ENCODE measurements at places on chromosomes 6 and 20.

DNA sequence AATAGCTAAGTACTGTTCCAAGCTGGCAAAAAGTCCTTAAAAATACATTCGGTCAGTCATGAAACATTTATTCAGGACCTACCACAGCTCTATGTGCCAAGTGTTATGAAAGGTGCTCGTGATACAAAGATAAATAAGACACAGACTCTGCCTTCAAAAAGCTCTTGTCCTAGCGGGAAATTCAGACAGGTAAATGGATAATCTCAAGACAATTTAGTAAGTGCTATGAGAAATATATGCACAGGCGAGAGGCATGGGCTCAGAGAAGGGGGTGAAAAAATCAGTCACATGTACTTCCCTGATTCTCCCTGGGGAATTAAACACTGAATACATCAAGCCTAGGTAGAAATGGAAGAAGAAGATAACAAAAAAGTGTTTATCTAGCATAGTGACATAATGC lies 49.8 kb upstream of the HEY2 start:
- DNase-seq: no peak

- DNase-seq: no peak
Observed at GRCh38 chr6:140078561-140079125, 704.2 kb upstream of the CITED2 start.

- no peak for DNase-seq
Observed at GRCh38 chr6:170137911-170138910, 152.7 kb downstream of the DLL1 start.

GRCh38 chr6:110703906-110704594 lies 111.2 kb downstream of the CDK19 start:
- DNase-seq: no peak

- no peak for DNase-seq
Observed at GRCh38 chr6:132690678-132691077, 23.2 kb downstream of the VNN1 start.

- peak; percentile 52 for DNase-seq
Observed at GRCh38 chr6:13554929-13555333, 19.5 kb upstream of the SIRT5 start.

GRCh38 chr20:48202334-48203113 lies 417.2 kb upstream of the SULF2 start:
- no peak for DNase-seq

- no peak for DNase-seq
Observed at GRCh38 chr6:116451916-116452315, 9.3 kb upstream of the CALHM6 start.

DNA sequence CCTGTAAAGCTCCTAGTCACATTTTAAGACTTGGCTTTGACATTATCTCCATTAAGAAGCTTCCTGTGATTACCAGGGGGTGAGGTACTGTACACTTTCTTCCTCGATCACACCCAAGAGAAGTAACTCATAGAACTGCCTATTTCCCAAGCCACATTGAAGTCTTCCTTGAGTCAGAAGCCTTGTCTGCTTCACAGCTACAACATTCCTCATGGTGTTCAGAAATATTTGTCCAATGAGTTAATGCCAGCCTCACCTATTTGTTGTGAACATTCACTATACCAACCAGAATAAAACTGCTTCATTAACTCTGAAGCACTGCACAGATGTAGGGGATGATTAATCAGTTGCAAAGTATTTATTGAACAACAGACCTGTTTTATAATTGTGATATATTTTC lies 622.3 kb downstream of the PTPRT start:
- DNase-seq: no peak

GRCh38 chr20:46139266-46139889 lies 21.3 kb downstream of the CD40 start:
- DNase-seq: no peak

DNA sequence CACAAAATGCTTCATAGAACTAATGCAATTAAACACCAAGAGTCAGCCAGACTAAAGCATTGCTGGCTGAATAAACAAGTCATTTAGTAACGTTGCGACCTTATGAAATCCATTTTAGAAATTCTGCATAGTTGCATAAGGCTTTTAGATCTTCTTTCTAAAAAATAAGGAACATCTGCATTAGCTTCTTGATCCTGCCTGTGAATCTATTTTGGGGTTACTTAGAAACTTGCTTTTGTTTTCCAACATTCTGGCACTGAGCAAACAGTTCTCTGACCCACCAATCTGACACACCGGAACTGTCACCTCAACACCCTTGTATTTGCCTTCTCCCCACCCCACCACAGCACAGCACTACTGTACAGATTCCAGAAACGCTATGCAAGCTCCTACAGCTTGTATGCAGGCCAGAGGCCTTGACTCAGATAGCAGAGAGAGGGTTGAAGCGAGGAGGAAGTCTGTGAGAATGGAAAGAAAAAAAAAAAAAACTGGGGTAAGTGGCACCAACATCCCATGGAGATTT lies 55.0 kb downstream of the KIF13A start:
- DNase-seq: no peak

DNA sequence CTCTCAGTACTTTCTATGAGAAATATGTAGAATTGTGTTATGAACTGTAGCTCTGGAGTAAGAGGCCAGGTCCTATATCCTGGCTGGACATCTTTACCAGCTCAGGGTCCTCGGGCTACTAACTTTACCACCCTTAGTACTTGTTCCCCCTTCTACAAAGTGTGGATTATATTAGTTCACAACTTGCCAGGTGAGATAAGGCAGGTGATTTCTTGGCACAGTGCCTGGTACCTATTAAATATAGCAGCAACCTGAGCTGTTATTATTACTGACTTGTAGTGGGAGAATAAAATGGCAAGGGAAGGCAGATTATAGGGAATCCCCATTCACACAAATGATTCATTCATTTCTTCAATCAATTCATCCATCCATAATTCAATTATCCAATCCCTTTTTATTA lies 150.1 kb downstream of the DOK5 start:
- DNase-seq: no peak

DNA sequence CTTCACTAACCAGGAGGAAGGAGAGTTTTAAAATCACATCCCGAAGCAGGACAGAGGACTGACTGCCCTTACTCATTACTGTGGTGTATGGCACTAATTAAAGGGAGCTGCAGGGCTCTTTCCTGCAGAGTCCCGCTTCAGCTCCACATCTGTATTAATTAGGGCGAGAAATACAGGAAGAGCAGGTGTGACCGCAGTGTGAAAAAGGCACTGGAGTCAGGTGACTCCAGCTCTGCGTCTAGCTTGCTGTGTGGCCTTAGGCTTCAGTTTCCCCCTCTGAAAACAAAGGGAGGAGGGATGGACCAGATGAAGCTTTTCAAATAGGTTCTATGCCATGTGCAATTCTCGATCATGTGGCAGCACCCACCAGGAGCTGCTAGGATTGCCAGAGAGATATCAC lies 34.0 kb downstream of the KIAA1755 start:
- no peak for DNase-seq

DNA sequence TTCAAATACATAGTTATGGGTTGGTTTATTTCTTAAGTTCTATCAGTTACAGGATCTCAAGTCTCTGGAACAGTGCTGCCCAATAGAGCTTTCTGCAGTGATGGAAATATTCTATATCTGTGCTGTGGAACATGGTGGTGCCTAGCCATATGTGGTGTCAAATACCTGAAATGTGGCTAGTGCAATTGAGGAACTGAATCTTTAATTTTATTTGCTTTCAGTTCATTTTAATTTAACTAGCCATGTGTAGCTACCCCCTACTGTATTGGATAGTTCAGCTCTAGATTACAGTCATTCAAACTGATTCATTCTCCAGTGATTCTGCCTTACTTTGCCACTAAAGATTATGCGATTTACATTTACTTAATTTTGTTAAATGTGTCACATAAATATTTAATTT lies 503.2 kb downstream of the CDKAL1 start:
- DNase-seq: no peak

- no peak for DNase-seq
Observed at GRCh38 chr20:17947474-17947815, 21.1 kb downstream of the SNX5 start.

GRCh38 chr6:159821122-159821521 lies 21.0 kb downstream of the PNLDC1 start:
- DNase-seq: no peak

GRCh38 chr6:29924731-29925130 lies 17.6 kb upstream of the HLA-A start:
- no peak for DNase-seq

- DNase-seq: no peak
Observed at GRCh38 chr6:160950507-160950906, 41.1 kb upstream of the MAP3K4 start.

GRCh38 chr20:24938498-24938897 lies 10.6 kb upstream of the CST7 start:
- no peak for DNase-seq

- no peak for DNase-seq
Observed at GRCh38 chr6:44923444-44923843, 404.7 kb upstream of the RUNX2 start.

- no peak for DNase-seq
Observed at GRCh38 chr20:53097371-53097770, 125.2 kb downstream of the TSHZ2 start.

DNA sequence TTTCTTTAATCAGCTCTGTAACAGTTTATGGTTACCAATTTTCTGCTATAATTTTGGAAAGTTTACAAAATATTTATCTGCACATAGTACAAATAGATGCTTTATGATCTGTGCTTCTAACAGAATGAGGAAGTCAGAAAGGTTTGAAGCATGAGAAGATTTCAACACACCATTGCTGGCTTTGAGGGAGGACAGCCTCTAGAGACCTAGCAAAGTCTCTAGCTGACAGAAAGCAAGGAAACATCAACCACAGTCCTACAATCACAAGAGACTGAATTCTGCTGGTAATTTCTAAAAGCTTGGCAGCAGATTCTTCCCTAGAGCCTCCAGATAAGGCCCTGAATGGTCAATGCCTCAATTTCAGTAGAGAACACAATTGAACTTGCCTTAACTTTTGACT lies 750.8 kb upstream of the SLC35B3 start:
- no peak for DNase-seq

DNA sequence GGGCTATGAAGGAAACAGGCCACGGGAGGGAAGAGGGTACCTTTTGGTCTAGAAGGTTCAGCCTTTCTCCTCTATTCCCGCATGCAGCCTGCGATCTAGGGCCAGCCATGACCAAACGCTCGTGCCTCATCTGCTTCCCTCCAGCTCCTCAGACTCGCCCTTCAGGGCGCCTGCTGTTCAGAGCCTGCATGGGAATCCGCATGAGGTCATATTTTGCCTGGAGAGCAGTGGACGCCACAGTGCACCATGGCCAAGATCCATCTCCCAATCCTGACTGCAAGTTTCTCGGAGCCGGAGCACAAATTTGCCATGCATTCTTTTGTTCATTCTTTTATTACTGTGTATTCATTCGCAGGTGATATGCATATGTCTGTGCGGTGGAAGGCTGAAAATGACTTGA lies 608.1 kb downstream of the QKI start:
- no peak for DNase-seq

- no peak for DNase-seq
Observed at GRCh38 chr6:137766596-137767370, 100.3 kb upstream of the TNFAIP3 start.

GRCh38 chr6:93786474-93787330 lies 367.3 kb upstream of the EPHA7 start:
- no peak for DNase-seq

DNA sequence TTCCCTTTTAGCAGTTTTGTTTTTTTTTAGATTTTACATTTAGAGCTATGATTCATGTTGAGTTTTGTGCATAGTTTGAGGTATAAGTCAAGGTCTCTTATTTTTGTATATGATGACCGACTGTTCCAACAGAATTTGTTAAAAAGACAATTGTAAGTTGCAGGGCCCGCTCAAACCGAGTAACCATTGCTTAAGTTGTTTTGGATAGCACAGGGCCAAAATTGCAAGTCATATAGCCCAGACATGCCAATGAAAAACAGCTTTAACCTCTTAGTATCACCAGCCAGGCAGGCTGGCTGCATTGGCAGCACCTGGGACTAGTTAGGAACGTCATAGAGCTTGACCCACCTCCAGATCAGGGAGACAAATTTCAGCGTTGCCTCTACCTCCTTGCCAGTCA lies 47.3 kb downstream of the PFDN4 start:
- DNase-seq: no peak

- DNase-seq: no peak
Observed at GRCh38 chr6:89222712-89223039, 5.5 kb upstream of the GABRR1 start.

DNA sequence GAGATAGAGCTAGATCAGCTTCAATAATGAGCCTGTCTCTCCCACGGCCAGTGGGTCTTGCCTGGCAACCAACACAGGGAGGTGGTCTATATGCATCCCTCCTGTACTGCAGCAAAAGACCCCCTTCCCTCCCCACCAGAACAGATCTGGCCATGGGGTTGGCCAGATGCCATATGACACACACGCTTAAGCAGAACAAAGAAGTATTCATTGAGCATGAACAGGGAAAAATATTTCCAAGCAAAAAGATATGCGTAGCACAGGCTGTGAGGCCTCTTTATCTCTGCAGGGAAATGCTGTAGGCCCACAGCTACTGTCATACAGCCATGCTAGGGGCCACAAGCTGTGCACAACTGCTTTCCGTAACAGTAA lies 73.4 kb upstream of the NRSN1 start:
- no peak for DNase-seq

- DNase-seq: no peak
Observed at GRCh38 chr6:136371959-136372358, 82.3 kb upstream of the BCLAF1 start.

GRCh38 chr6:16327777-16328325 lies 89.5 kb downstream of the GMPR start:
- DNase-seq: no peak

GRCh38 chr20:35165221-35166185 lies 6.4 kb upstream of the PROCR start:
- no peak for DNase-seq

GRCh38 chr6:154234019-154234772 lies 122.4 kb downstream of the IPCEF1 start:
- DNase-seq: no peak

DNA sequence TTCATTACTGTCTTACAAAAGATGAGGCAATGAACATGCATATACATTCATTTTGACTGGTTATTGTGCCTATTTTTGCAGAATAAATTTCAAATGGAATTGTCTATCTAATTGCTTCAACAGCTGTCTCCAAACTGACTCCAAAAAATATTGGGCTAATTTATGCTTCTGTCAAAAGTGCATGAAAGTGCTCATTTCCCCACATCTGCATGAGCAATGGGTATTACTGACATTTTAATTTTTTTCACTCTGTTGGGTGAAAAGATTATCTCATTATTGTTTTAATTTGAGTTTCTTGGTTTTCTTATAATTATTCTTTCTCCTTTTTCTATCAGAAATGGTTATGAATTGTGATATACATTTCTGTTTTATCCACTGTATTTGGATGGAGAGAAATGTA lies 404.2 kb downstream of the QKI start:
- no peak for DNase-seq
